ENCODE measurements at places on chromosomes 6 and 20. TPM values are rescaled to one million over a fixed set of nuclear protein-coding genes. Genes with fewer than 3 reads are reported as not detected.

- DNase-seq: no peak
Observed at GRCh38 chr6:24242924-24243323, 114.9 kb downstream of the DCDC2 start.

DNA sequence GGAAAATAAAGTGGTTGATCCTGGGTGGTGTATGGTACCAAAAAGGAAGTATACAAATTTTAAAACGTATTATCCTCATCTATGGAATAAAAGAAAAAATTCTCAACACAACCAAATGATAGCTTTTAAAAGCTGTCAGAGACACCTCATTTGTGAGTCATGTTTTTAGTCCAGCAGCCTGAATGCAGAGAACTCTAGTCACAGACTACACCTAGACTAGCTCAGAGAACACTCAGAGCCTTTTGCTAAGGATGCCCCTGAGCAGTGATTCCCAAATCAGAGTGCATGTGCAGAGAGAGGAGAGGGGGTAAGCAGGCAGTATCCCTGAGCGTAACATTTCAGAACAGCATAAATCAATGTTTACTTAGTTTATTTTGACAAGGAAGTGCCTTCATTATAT is 809.3 kb downstream of the HACE1 start:
- no peak for DNase-seq

DNA sequence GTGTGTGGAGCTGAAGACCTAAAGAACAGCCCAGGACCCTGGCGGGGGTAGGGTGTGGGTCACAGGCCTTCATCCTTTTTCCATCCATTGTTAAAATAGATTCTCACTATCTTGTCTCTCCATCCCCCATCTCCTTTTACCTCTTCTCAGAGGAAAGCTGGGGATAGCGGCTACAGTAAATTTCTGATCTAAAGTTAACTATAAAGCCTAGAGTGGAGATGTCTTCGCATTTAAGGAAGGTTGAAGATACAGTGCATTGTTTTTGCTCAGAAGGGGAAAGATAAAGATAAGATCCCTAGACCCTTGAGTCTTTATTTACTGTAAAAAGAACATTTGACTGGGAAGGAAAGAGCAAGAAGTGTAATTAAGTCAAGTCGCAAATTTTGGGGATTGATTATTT is 8.6 kb downstream of the FOXA2 start:
- no peak for DNase-seq

DNA sequence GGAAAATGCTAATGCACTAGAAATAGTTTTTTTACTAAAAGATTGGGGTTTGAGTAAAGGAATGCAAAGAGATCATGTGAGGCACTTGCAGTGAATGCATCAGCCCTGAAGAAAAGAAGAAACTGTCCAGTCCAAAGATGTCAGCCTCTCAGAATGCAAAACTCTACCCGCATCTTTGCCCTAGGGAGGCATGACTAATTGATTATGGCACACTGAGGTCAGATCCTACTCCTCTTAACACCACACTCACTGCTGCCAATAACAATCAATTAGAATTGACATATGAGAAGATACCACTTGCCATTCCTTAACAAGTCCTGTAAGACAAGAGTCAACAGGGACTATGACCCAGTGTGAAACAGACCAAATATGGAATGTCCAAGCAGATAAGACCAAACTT is 262.3 kb upstream of the PLN start:
- DNase-seq: no peak

- DNase-seq: no peak
Observed at GRCh38 chr6:149885888-149886287, 12.0 kb downstream of the RAET1E start.

DNA sequence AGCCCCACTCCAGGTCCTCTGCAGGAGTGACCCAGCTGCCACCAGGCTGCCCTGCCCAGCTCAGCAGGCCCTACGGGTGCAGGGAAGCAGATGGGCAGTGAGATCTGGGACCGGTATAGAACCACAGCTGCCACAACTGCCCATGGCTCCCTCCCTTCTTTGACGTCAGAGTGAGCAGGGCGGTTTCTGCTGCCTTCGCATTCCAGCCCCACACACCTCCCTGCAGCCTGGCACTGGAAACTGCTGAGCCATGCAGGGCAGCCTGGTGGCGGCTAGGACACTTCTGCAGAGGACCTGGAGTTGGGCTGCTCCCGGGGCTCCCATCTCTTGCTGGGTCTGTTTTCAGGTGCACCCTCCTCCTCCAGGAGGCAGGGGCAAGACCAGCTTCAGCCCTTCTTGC is 101.6 kb upstream of the CD93 start:
- DNase-seq: peak; percentile 69

The WASF1 gene
- polyA plus RNA-seq: 49.0 TPM

DNA sequence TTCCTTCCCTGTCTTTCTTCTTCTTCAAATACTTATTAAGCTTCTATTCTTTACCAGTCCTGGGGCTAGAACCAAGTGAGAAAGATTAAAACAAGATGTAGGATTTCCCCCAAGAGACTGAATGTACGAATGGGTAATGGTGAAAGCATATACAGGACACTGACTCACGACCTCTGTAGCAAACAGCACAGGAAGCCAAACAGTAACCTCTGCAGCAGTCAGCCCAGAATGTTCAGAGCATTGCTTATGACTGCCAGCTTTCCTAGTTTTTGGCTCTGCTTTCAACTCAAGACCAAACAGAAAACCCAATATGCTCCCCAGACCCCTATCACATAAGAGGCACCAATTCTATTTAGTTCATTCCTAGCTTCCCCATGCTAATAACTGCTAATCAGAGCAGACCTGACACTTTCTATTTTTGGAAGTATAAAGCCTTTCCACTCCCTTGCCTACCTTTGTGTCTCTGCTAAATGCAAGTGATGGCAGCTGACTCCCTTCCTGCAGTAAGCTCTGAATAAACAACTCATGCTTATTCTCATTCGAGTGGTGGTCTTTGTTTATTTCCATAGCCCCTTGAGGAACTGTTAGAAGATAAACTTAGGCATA is 690.6 kb downstream of the EPM2A start:
- DNase-seq: no peak

GRCh38 chr6:143337201-143337949 is 113.1 kb downstream of the ADAT2 start:
- DNase-seq: no peak

- no peak for DNase-seq
Observed at GRCh38 chr20:44990425-44990824, 24.1 kb downstream of the STK4 start.

The MYB gene
- 5.7 TPM for polyA plus RNA-seq

DNA sequence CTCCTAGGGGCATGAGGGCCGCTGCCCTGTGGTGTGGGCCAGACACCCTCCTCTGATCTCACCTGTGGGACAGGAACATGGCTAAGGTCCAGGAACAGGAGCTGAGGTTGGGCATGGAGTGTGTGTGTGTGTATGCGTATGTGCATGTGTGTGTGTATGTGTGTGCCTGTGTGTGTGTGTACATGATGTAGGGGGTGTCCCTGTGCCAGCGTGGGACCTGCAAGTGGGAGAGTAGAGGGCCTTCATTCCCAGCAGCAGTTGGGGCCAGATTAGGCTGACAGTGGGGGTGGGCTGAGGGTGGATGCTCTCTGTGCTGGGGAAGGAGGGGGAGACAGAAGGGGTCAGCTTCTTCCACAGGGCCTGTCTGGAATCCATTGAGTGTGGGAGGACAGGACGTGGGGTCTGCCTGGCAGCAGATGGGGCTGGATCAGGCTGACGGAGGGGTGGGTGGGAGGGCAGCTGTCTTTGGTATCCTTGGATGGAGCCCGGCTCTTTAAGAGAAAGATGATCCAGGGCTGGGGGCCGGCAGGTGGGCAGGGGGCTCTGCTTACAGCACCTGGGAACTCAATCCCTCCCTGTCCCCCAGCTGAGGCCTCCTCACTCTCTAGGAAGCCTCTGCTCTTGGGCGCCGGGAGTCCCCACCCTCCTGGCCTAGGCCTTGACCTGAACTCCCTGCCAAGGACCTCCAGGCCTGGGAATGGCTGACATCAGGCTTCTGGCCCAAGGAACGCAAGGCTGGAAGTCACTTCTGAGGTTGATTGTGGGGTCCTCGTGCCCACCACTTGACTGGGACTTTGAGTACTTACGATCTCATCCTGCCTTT is 44.0 kb downstream of the SPDEF start:
- DNase-seq: no peak

DNA sequence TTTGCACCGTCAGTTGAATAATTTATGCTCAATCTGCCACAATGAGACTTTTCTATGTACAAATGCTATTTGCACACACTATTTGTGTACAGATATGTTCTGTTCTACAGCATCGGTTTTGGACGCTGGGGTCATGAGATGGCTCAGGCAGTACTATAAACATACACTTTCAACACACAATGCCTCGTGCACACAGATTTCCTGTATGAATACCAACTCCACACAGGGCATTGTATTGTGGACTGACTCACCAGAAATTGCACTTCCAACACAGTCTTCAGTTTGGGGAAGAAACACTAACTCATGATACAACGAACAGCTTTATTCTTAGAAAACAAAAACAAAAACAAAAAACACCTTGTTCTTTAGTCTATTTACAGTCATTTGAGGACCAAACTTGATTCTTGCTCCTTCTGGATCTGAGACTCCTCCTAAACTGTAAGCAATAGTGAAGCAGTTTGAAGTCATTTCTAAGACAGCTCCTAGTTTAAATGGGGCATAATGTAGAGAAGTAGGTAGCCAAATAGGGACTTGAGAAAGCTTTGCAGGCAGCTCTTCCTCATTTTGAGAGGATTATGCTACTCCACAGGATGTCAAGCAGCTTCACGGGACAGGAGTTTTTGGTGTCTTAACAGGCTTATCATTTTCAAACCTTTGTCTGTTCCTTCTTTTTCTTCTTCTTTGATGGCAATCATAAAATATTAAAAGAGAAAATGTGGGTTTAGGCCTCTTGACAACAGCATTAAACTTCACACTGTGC is 33.7 kb downstream of the GJA10 start:
- DNase-seq: no peak

GRCh38 chr6:13395272-13396237 is 67.2 kb upstream of the TBC1D7 start:
- peak; percentile 37 for DNase-seq

The ADGRG6 gene
- 25.8 TPM for polyA plus RNA-seq

- DNase-seq: no peak
Observed at GRCh38 chr20:53176134-53176533, 204.0 kb downstream of the TSHZ2 start.

DNA sequence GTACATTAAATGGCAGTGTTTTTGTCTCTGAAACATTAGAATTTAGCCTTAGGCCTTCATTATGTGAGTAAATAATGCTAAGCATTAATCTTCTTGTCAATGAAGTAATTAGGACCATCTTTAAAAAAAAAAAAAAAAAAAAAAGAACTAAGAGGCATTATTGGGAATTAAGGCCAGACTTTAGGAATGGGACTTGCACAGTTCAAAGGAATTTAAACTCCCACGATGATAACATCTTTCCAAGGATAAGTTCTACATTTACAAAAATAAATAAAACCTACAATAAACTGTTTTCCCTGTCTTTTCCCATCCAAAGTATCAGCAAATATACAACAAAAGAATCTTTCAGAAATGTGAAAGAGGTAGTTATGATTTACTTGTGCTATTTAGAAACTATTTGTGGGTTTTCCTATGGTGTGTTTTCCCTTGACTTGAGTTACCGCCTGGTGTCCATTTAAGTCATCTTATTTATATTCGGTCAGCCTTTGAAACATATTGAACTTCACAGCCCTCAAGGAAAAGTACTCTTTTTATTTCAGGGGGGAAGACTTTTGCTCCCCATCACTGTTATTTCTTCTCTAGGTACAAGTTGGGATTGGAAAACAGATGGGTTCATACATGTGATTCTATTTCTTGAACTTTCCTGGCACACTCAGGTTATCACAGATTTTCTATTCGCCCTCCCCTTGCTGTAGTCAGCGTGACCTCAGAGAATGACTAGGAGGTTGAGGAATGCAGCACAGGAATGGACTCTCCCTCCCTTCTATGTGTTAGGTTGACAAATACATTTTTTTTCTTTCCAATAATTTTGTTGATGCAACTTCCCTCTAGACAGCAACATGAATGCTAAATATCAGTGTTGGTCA is 13.6 kb downstream of the STMND1 start:
- DNase-seq: no peak

DNA sequence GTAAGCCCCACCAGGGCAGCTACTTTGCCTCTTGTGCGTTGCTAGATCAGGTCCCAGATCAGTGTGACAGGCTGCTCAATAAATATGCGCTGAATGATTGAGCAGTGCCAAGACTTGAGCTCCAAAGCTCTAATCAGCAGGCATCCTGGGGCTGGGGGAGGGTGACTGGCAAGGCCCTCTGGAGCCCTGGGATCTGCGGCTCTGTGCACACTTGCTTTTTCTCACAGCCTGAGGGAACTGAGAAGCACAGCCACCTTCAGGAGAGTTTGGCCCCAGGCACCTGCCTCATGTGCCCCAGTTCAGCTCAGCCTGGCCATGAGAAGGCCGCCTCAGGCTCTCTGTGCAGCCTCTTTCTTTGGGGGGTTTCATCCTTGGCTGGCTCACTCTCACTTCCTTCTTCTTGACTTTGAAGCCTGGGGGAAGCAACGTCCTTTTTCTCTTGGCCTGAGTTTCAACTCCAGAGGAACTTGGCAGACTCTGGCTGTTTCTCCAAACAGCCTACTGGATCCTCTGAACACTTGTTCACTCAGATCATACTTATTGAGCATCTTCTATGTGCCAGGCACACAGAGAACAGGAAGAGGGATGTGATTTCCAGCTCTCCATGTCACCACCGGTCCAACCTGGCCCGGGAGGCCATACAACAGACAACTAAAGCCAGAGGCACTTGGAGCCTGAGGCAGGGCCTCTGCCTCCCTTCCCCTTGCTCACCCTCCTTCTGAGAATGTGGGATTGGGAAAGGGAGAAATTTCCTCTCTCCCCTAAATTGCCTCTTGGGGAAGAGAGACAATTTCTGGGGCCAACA is 114.0 kb downstream of the VEGFA start:
- DNase-seq: no peak

DNA sequence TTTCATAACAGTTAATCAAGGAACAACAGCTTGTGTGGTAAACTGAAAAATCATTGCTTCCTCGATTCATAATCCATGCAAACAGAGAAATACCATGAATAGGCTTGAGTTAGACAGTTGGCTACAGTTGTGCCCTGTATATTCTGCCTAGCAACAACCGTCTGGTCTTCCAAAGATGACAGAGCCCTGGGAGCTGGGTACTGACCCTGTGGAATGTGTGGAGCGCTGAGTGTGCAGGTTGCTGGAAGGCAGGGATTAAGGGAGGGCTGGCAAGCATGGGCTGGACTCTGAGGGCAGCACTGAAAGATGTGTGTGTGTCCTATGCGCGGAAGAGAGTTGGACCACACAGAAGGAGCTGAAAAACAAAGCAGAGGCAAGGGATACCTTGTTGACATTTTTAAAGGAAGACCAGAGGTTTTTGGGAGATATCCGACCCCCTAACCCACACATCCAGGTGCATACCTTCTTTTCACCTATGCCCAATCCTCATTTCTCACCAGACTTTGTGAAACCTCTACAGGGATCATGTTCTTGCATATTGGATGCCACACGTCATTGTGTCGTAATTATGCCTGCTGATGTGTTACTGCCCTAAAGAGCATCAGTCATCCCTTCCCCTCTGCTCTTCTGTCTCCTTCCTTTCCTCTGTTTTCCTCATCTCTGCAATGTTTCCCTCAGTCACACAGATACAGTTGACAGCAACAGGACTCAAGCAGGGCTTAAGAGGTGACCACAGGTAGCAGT is 58.2 kb upstream of the VGLL2 start:
- DNase-seq: peak; percentile 7

Measured in renal pelvis (tissue), 12 donors.